ENCODE measurements at places on chromosomes 2 and 18.

GRCh38 chr2:15364561-15364960 lies 196.6 kb downstream of the NBAS start:
- DNase-seq, result no peak

DNA sequence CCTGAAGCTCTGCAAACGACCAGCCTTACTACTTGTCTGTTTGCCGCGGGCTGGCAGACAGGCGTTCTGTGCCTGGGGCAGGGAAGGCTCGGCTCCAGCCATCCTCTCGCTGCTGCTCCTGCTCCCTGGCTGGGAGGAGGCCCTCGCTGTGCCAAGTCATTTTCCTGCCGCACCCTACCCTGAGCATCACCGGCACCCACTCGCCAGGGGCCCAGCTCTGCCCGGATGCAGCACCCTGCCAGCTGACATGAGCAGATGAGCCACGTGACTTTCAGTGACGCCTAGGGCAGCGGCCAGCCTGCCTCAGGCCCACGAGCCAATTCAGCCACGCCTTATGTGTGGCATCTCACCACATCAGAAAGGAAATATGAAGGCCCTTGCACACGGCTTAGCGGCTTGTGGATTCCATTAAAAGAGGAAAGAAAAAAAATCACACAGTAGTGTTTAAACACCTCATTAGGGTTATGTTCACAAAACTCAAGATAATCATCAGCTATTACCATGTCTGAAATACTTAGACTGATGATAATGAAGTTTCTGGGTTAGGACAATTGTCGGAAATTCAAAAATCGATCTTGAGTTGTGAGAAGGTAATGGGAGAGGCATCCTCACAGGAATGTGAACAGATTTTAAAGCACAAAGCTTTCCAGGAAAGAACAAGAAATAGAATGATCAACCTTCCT lies 250.5 kb downstream of the TWIST2 start:
- DNase-seq, result no peak

GRCh38 chr2:217107480-217107879 lies 247.6 kb upstream of the TNP1 start:
- DNase-seq, result no peak

DNA sequence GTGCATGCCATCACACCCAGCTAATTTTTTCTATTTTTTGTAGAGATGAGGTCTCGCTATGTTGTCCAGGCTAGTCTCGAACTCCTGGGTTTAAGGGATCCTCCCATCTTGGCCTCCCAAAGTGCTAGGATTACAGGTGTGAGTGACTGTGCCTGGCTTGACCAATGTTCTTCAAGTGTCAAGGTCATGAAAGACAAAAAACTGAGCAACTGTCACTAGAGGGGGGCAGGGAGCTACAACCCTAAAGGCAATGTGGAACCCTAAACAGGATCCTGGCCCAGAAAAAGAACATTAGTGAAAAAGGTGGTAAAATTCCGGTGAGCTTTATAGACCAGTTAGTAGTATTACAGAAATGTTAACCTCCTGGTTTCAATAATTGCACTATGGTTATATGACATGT lies 7.3 kb downstream of the MYO5B start:
- no peak for DNase-seq

DNA sequence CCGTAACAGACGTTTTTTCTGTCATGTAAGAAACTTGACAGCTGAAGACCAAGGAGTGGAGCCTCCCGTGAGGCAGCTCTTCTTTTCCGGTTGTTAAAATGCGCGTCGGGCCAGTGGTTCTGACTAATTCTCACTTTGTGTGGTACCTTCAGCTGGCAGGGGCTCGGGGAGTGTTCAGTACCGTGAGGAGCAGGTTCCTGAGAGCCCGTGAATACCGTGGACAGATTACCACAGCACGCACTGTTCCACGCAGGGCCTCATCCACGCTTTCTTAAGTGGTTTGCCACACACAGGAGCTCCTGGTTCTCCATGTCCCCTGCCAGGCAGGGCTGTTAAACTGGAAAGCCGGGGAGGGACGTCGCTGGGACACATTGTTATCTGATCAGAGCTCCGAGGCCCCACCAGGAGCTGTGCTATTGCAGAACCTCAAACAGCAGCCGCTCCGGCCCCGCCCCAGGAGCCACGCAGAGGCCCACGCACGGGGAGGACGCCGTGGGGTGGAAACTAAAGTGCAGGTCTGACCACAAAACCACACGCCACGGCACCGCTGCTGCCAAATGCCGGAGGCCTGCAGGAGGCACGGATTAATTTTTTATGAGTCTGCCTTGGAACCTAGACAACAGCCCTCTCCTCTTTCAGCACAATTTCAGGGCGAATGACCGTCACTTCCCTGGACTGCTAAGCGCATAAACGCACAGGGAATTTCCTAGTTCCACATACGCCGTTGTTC lies 43.3 kb downstream of the NFATC1 start:
- peak; percentile 34 for DNase-seq

GRCh38 chr2:197311421-197312033 lies 947 bp upstream of the ANKRD44 start:
- DNase-seq, result no peak

- no peak for DNase-seq
These were observed 16.5 kb upstream of the PRLH start for GRCh38 chr2:237549643-237550415.

- DNase-seq, result no peak
These were observed 123.4 kb downstream of the FAM124B start for GRCh38 chr2:224278531-224278930.

DNA sequence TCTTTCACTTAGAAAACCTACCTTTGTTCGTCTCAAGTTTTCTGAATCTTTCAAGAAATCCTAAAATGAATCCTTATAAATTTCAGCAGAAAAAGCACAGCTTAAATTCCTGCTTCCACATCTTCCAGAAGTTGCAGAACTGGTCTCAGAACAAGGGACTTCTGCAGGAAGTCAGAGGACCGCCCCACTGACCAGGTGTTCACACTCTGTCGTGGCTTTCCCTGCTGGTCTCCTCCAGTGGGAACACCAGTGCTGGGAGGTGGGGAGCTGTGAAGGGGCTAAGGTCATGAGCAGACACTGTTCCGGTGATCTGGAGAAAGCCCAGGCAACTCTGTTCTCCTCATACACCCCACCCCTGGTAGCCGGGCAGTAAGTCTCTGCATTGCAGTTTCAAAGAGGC lies 3.5 kb downstream of the FAM110C start:
- no peak for DNase-seq

Measured in activated naive CD8-positive, alpha-beta T cell treated with anti-CD3 and anti-CD28 coated beads, Interleukin-2, amount 50 U/mL, for 24 hours (primary cell).